CD4-positive, alpha-beta T cell treated with Interleukin-2 at 100 ng/mL for 4 hours (primary cell): ENCODE measurements at places on chromosomes 11 and 22.
A peak's percentile ranks its signal among the peaks of the same experiment; 100 is the strongest.

DNA sequence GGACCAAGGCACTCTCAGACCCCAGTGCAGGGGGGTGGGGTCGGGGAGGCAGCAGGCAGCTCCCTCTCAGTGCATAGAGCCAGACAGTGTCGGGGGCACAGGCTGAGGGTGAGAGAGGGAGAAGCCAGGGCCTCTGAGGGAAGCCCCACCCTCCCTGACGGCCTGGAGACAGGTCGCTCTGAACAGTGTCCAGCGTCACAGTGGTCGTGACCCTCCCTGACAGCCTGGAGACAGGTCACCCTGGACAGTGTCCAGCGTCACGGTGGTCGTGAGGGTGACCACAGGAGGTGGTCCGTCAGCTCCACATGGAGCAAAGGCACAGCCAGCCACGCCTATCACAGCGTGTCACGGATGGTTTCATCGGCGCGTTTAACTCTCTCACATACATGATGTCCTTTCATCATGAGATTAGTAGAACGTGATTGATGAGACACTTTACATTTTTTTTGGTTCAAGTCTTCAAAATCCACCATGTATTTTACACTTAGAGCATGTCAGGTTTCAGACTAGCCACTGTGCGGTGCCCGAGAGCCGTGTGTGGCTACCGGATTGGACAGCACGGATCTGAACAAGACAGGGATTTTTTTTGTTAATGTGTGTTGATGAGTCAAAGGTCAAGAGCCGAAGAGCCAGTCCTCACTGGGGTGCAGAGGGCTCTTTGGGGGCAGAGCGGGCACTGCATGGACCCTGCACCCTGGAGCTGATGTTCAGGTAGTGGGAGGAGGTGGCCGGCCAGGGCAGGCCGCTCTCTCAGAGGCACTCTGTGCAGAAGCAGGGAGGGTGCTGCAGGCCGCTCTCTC is 23.9 kb upstream of the PANX2 start:
- DNase-seq, result peak; percentile 4

- peak; percentile 44 for DNase-seq
These were observed 20.2 kb downstream of the FADS3 start for GRCh38 chr11:61871158-61871597.

- no peak for DNase-seq
These were observed 83.1 kb downstream of the OR5AK2 start for GRCh38 chr11:57071829-57072228.

DNA sequence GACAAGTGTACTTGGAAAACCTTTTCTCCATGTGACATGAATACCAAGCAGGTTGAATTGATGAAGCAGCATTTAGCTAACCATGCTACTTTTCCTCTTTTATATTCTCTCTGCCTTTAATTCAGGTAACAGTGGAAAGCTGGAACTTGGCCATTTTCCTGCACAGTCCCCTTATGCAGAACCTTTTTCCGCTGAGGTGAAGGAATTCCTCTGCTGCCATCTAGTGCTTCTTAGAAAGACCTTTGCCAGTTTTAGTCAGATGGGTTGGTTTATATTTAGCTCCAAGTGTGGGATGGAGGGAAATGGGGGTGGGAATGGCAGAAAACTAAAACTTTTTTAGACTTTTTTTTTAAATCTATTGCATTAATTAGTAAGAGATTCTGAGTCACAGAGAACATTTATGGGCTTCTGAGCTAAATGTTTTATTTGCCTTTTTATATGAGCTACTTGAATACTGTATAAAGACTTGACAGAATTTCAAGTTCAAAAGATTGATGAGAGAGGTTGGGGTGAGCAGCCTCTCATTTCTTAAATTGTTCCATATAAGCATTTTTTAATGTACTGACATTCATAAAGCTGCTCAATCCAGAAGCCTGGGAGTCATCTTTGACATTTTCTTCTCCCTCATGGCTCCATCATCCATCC is 153.9 kb upstream of the ZC3H12C start:
- DNase-seq, result no peak

GRCh38 chr22:17446698-17447097 is 77.4 kb downstream of the CECR2 start:
- no peak for DNase-seq

GRCh38 chr22:46914916-46915894 is 152.8 kb downstream of the TBC1D22A start:
- DNase-seq, result no peak

DNA sequence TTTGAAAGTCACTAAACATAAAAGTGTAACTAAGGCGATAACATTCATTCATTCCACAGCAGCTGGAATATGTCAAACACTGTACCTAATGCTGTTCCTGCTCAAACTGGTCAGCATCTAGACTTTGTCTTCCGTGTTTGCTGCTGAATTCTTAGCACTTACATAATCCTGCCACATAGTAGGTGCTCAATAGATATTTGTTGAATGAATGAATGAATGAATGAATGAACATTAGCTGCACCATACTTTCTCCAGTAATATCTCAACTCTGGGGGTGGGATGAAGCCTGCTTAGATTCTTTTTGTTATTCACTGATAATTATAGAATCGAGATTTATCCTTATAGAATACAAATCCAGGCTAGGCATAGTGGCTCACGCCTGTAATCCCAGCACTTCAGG is 6.6 kb upstream of the RNF169 start:
- DNase-seq, result no peak

DNA sequence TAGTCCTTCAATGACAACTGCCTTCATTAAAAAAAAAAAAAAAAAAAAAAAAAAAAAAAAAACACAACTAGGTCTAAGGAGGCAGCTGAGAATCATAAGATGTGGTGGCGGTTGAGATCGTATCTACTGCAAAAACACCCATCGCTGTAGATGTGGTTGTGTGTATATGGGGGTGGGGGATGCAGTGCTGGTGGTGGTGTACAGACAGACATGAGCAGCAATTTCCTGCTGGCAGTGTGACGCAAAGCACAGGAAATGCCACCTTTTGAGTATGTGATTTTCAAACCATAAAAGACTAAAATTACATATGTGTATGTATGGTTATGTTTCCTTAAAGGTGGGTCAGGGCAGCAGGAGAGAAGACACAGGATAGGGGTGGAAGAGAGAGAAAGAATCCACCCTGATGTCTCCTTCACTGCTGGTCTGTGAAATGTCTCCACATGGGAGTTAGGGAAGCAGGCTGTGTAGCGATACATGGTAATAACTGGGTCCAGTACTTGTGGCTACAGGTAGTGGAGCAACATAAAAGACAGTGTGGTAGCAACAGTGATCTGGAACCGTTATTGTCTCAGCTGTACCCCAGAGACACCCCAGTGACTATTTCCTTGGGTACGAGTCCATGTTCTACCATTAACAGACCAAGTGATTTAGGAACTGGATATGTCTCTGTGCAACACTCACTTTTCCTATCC is 57.9 kb downstream of the SYTL2 start:
- DNase-seq, result peak; percentile 95

- DNase-seq, result no peak
These were observed 1.5 kb downstream of the EHD1 start for GRCh38 chr11:64876835-64877341.

DNA sequence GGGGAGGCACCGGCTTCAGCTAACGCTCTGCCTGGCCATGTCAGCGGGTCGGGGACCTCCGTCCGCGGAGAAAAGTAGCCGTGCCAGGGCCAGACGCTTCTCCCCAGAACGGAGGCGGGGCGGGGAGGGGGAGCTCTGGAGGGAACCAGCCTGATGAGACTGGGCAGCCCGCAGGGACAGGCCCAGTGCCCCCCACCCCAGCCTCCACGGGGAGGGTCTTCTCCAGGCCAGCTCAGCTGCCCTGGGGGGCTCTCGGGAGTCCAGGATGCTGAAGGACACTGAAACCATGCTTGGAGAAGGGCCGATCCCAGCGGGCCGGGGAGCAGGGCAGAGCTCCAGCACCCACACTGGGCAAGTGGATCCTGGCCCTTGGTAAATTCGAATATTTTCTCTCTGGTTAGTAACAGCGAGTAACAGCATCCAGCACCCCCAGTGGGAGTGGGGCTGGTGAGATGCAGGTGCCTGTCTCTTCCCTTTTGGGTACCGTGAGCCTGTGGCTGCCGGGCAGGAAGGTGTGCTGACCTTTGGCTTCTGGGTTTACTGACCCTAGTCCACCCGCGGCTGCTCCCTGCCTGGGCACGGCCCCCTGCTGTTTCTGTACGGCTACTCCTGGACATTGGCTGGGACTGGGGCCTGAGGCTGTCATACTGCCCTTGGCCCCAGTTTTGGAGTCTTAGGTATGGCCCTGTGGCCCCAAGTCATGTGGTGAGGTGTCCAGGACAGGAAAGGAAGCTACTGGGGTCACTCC is 35.8 kb downstream of the GRAMD4 start:
- no peak for DNase-seq
